ENCODE measurements at places on chromosomes 11 and 22.

GRCh38 chr11:23903044-23903704, 593.7 kb upstream of the LUZP2 start:
- no peak overlapping the region for H3K27ac ChIP-seq
- H3K36me3 ChIP-seq, result no peaks in the 10 kb centered on the region
- no peak overlapping the region for H3K4me3 ChIP-seq
- no peaks in the 10 kb centered on the region for H3K4me1 ChIP-seq
- no peaks in the 10 kb centered on the region for H3K27me3 ChIP-seq

- no peak overlapping the region for H3K4me3 ChIP-seq
- peaks cover 10% of the 10 kb centered on the region for H3K36me3 ChIP-seq
- peaks cover 33% of the 10 kb centered on the region for H3K4me1 ChIP-seq
- no peaks in the 10 kb centered on the region for H3K27me3 ChIP-seq
Observed at GRCh38 chr11:469684-470560, 19.8 kb downstream of the PTDSS2 start.

DNA sequence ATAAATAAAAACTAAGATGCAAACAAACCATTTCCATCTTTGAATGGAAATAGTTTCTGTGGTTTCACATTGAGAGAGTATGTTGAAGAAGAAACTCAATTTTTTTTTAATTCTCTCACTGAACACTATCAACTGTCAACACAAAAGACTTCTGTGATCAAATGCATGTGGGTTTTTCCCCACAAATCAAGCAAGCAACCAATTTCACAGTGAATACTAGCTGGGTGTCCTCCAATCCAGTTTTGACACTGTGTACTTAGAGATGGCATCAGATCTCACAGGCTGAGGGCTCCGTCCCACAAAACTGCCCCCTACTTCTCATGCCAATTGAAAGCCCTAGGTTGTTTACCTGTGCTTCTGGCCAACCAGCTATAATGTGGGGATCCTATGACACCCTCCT, 34.5 kb downstream of the CTSC start:
- no peak overlapping the region for H3K4me3 ChIP-seq
- H3K27me3 ChIP-seq, result no peaks in the 10 kb centered on the region
- peak overlapping the region; percentile 84 for H3K27ac ChIP-seq
- peaks cover 77% of the 10 kb centered on the region for H3K36me3 ChIP-seq
- DNase-seq, result no peak
- H3K4me1 ChIP-seq, result peaks cover 81% of the 10 kb centered on the region

DNA sequence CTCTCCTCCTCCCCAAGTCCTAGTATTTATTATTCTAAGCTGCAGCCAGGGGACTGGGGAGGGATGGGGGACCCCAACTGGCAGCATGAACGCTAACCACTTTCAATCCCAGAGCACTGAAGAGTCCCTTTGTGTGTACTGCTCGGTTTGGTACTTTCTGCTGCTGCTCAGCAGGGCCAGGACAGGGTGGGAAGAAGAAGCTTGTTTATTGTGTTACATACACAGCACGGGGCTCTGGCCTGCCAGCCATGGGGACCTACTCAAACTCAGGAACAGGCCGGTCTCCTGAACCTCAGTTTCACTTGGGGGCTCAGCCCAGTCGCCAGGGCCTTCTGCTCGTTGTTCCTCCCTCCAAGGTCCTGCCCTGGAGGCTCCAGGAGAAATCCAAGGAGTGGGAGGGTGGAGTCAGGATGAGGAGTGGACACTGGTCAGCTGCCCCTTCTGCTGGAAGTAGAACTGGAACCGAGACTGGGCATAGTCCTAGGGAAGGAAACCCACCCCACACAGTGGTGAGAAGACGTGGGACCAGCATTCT, 616 bp upstream of the CPT1B start:
- H3K27me3 ChIP-seq, result peaks cover 6% of the 10 kb centered on the region
- peaks cover 8% of the 10 kb centered on the region for H3K4me1 ChIP-seq
- H3K4me3 ChIP-seq, result no peak overlapping the region

- no peaks in the 10 kb centered on the region for H3K27me3 ChIP-seq
- H3K4me1 ChIP-seq, result peaks cover 6% of the 10 kb centered on the region
- no peaks in the 10 kb centered on the region for H3K36me3 ChIP-seq
- no peak overlapping the region for H3K4me3 ChIP-seq
- DNase-seq, result no peak
Observed at GRCh38 chr11:78034623-78035022, 11.5 kb upstream of the KCTD14 start.

DNA sequence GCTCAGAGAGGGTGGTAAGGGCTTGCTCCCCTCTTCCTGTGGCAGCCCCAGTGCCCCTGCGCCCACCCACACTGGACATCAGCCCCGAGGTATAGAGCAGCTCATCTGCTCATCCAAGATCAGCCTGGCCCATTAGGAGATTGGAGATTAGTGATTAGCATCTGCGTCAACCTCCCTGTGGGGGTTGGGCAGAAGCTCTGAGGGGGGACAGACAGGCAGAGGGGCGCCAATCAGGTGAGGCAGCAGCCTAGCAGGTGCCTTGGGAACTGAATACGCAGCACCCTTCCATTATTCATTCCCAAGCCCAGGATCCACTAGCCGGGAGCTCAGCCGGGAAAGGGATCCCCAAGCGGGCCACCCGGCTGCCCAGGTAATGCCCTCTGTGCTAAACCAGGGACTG, 11.0 kb downstream of the SMTN start:
- H3K27ac ChIP-seq, result no peak overlapping the region
- no peaks in the 10 kb centered on the region for H3K36me3 ChIP-seq
- peaks cover 4% of the 10 kb centered on the region for H3K4me1 ChIP-seq
- H3K27me3 ChIP-seq, result no peaks in the 10 kb centered on the region

GRCh38 chr11:105274631-105275030, 135.1 kb upstream of the CARD18 start:
- no peak overlapping the region for H3K27ac ChIP-seq
- no peaks in the 10 kb centered on the region for H3K36me3 ChIP-seq
- DNase-seq, result no peak
- H3K4me3 ChIP-seq, result no peak overlapping the region
- no peaks in the 10 kb centered on the region for H3K27me3 ChIP-seq

- H3K36me3 ChIP-seq, result no peaks in the 10 kb centered on the region
- H3K27ac ChIP-seq, result no peak overlapping the region
- no peaks in the 10 kb centered on the region for H3K27me3 ChIP-seq
- no peak for DNase-seq
- H3K4me3 ChIP-seq, result no peak overlapping the region
Observed at GRCh38 chr11:13313005-13313819, 35.6 kb downstream of the BMAL1 start.

GRCh38 chr11:104541701-104542100, 356.6 kb downstream of the CASP12 start:
- H3K27ac ChIP-seq, result no peak overlapping the region
- 0 out of 2 replicates have a peak, but pooled peaks cover 5% of the 10 kb centered on the region for H3K4me1 ChIP-seq
- H3K27me3 ChIP-seq, result no peaks in the 10 kb centered on the region
- H3K36me3 ChIP-seq, result no peaks in the 10 kb centered on the region

DNA sequence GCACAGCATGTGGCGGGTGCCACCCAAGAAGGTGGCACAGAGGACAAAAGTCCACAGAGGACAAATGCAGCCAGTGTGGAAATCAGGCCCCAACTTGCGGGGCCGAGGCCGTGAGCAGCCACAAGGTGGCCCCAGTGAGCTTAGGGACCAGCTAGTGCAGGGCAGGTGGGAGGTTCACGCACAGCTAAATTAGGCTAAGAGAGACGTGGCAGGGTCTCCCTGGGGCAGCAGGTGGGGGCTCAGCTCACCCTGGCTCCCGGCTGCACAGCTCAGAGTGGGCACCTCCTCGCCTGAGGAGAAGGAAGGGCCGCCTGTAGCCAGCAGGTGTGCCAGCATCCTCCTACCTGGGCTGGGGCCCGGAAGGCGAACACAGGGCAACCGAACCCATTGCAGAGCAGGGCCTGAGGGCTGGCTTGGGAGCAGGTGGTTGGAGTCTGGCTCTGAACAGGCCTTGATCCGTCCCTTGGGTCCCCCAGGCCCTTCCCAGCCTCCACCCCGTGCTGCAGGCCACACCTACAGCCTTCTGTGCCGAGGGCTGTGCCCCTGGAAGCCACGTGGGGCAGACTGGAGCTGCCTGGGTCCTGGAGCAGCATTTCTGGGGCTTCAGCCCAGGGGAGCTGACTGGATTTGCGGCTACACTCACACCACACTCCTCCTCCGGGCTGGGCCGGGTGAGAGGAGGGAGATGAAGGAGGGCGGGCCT, 26.1 kb upstream of the CELSR1 start:
- H3K36me3 ChIP-seq, result no peaks in the 10 kb centered on the region
- peaks cover 6% of the 10 kb centered on the region for H3K4me1 ChIP-seq
- no peaks in the 10 kb centered on the region for H3K27me3 ChIP-seq
- DNase-seq, result peak; percentile 82
- H3K4me3 ChIP-seq, result peak overlapping the region; percentile 18

Data from WTC11 (cell line).